Right lobe of liver (tissue), 6 donors: ENCODE measurements at places on chromosomes 3 and 15. TPM values are rescaled to one million over a fixed set of nuclear protein-coding genes. Genes with fewer than 3 reads are reported as not detected.

Gene FAM43A
- total RNA-seq: 5.3 TPM

Gene INKA1
- 0.51 TPM for total RNA-seq

- no peaks in the 10 kb centered on the region for H3K4me1 ChIP-seq
- H3K27ac ChIP-seq: no peak overlapping the region
- no peaks in the 10 kb centered on the region for H3K36me3 ChIP-seq
- no peak for DNase-seq
- no peak overlapping the region for H3K4me3 ChIP-seq
These were observed 161.5 kb downstream of the FOXP1 start for GRCh38 chr3:71421820-71422566.

Gene KNG1
- total RNA-seq: 1,537 TPM

Gene HRG
- 384 TPM for total RNA-seq

DNA sequence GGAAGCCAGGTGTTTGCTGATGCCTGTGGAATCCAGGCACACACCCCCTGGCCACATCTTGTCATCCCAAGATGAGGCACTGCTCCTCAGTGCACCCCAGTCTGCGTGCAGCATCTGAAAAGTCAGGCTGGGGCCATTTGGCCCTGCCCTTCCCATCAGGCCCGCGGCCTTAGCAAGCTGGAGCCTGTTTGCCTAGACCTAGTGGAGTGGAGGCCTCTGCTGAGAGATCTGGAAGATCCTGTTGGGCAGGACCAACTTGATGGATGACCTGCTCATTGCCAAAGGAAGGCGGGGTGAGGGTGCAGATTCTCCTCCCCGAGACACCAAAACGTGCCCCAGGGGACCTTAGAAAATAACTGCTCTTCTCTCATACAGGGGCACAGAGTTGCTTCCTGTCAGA lies 220.2 kb downstream of the SHQ1 start:
- H3K27me3 ChIP-seq: no peaks in the 10 kb centered on the region
- no peak overlapping the region for H3K27ac ChIP-seq

GRCh38 chr15:38053776-38054175 lies 119.3 kb downstream of the TMCO5A start:
- peaks cover 9% of the 10 kb centered on the region for H3K4me1 ChIP-seq
- no peaks in the 10 kb centered on the region for H3K27me3 ChIP-seq
- H3K36me3 ChIP-seq: no peaks in the 10 kb centered on the region
- no peak overlapping the region for H3K4me3 ChIP-seq

DNA sequence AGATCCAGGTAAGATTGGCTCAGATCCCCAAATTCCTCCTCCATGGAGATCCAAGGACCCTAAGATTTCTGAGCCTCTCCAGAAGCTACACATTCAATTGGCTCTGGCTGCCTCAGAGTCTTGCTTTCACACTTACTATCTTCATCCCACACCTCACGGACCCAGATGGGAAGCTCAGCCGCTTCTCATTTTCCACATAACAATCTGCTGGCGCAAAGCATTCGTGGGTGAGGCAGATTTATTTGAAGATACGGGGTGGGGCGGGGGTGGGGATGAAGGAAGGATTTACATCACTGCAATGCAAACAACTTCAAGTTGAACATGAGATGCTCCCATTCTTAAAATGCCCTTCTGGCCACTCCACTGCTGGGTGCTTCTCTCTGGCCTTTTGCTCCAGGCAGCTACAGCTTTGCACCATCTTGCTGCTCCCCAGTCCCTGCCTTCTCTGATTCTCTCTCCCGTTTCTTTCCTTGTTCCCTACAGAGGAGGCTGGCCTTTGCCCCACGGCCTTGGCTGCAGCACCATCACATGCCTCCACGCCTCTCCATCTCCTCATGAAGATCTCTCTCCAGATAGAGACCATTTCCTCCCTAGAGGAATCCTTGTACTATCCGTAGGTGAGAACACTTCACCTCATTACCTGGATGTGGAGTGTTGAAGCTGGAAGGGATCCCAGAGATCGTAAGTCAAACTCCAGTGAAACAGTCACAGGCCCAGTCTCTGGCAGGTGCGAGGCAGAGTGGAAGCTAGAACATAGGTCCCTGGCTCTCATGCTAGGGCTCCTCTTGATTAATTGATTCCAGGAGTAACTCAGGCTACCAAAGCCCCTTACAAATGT lies 175.9 kb downstream of the RPLP1 start:
- no peak overlapping the region for H3K27ac ChIP-seq
- no peaks in the 10 kb centered on the region for H3K27me3 ChIP-seq
- no peaks in the 10 kb centered on the region for H3K4me1 ChIP-seq
- no peak for DNase-seq
- H3K4me3 ChIP-seq: no peak overlapping the region

DNA sequence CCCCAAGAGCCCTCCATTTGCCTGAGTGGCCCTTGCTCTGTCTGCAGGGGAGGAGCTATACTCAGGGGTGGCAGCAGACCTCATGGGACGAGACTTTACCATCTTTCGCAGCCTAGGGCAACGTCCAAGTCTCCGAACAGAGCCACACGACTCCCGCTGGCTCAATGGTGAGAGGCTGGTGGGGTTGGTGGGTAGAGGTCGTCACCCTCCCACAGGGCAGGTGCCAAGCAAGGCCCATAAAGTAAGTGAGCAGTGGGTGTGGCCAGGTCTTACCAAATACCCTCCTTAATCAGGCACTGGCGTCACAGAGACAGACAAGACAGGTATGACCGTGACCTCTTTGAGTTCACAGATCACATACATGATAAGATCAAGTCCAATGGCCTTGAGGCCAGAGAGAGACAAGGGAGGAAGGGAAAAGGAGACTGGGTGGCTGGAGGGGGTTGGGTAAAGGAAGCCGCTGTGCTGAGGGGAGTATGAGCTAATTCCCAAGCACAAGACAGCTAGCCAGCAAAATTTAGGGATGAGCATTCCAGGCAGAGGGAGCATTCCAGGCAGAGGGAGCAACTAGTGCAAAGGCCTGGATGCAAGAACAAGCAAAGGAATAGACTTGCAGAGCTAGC lies 2.5 kb downstream of the SEMA3B start:
- H3K4me3 ChIP-seq: no peak overlapping the region
- no peaks in the 10 kb centered on the region for H3K36me3 ChIP-seq

DNA sequence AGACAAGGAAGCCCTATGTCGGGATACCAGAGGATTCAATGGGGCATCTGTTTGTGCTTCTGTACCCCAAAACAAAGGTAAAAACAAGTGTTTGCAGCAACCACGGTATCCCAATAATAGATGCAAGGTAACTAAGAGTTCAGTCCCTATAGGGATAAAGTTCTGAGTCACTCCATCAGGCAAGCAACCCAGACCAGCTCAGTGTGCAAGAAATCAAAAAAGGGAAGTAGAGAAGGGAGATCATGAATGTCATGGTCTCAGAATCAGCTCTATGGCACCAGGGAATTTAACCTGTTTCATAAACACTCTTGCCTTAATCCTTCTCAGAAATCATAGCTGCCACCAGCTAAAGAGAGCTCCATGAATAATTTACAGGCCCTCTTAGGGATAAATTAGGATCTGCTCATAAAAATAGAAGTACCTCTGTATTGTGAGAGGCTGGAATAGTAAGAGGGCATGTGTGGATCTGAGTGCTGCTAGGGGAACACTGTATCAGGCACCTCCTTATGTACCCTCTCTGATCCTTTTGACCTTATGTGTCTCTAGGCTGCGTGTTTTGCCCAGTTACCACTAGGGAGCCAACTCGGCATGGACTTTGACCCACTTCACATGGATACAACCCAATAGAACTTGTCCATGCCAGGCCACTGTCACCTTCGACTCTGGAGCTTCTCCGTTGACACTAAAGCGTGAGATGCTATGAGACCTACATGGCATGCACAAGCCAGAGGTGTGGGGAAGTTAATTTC lies 754.6 kb downstream of the AGBL1 start:
- H3K36me3 ChIP-seq: no peaks in the 10 kb centered on the region
- no peak overlapping the region for H3K4me3 ChIP-seq
- DNase-seq: peak; percentile 53
- no peaks in the 10 kb centered on the region for H3K27me3 ChIP-seq
- H3K27ac ChIP-seq: no peak overlapping the region

GRCh38 chr15:64191971-64192830 lies 29.4 kb upstream of the PPIB start:
- no peaks in the 10 kb centered on the region for H3K27me3 ChIP-seq
- no peak for DNase-seq
- no peak overlapping the region for H3K4me3 ChIP-seq
- peaks cover 2% of the 10 kb centered on the region for H3K36me3 ChIP-seq

GRCh38 chr3:58464866-58465265 lies 27.0 kb upstream of the KCTD6 start:
- H3K27ac ChIP-seq: no peak overlapping the region
- H3K4me1 ChIP-seq: no peaks in the 10 kb centered on the region
- H3K27me3 ChIP-seq: no peaks in the 10 kb centered on the region
- H3K4me3 ChIP-seq: no peak overlapping the region

DNA sequence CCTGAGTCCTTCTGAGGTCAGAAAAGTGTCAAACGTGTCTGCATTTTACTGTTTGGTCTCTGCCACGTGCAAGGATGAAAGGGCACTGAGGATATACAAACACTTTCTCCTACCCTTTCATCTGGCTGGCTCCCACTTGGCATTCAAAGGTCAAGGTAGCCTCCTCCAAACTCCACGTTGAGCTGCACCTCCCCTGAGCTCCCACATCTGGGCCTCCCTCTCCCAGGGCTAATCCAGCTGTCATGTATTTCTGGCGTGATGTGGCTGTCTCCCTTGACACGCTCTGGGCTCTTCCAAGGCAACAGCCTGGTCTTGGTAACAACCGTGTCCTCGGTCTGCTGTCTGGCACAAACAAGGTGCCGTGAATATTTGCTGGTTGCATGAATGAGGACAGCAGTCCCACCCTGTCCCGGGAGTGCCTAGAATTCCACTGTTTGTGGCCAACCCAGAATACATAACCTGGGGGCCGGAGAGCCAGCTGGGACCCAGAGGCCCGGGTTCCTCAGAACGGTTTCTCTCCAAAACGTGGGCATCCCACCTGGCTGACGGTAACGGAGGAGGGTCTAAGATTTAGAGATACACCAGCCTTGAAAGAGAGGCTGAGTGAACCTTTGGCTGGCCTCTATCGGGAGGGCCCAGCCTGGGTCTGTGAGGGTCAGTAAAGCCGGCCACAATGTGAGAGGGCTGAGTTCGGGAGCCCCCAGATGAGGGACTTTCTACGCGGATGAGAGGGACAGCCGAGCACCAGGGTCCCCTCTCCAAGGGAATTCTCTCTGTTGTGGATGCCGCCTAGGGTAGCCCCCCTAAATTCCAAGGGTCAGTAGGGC lies 767 bp downstream of the GLT8D1 start:
- peak overlapping the region; percentile 89 for H3K4me3 ChIP-seq
- H3K27me3 ChIP-seq: no peaks in the 10 kb centered on the region
- H3K27ac ChIP-seq: peak overlapping the region; percentile 82
- DNase-seq: peak; percentile 91

Gene IQCF5
- total RNA-seq: not detected

Gene ZNF860
- 0.17 TPM for total RNA-seq

Gene ENTPD3
- not detected for total RNA-seq

DNA sequence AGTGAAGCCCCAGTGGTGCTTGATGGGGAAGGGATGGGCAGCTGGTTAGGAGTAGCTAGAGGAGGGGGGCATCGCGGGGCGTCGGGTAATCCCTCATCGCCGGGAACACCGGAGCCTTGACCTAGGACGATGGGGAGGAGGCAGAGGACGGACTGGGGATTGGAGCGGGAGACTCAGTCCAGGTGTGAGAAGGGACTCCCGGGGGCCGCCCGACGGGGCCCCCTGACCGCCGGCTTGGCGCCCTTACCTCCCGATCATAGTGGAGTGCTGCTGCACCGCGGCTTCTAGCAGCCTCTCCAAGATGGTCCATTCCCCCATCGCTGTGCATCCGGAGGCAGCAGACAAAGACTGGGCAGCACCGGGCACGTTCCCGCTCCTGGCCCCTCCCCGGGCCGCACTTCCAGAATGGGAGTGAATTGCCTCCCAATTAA lies 612 bp downstream of the GJD2 start:
- peaks cover 5% of the 10 kb centered on the region for H3K27me3 ChIP-seq
- H3K4me1 ChIP-seq: no peaks in the 10 kb centered on the region
- no peak overlapping the region for H3K27ac ChIP-seq
- H3K36me3 ChIP-seq: no peaks in the 10 kb centered on the region

Gene PCSK6
- total RNA-seq: 207 TPM

DNA sequence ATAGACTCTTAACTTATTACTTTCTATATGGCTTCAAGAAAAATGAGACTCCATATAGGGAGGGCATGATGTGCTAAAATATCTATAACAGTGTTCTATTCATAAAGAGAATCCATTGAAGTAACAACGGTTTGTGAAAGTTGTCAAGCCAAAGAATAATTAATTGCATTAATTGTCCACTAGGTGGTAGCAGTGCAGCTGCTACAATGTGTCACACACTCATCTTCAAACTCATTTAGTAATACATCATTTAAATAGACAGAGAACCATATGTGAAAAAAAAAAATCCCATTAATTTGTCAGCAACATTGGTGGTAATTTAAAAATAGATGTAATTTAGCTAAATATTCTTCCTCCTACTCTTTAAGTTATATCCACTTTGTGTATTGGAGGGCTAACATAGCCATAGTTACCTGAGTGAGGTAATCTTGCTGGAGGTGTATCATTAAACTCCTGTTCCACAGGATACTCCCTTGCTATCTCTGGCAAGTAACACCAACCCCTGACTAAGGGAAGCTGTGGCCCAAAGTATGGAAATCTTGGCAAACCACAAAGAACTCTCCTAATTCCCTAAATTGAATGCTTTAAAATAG lies 3.7 kb upstream of the CPA3 start:
- H3K27me3 ChIP-seq: no peaks in the 10 kb centered on the region
- DNase-seq: no peak
- no peak overlapping the region for H3K4me3 ChIP-seq

Gene DNASE1L3
- 134 TPM for total RNA-seq

DNA sequence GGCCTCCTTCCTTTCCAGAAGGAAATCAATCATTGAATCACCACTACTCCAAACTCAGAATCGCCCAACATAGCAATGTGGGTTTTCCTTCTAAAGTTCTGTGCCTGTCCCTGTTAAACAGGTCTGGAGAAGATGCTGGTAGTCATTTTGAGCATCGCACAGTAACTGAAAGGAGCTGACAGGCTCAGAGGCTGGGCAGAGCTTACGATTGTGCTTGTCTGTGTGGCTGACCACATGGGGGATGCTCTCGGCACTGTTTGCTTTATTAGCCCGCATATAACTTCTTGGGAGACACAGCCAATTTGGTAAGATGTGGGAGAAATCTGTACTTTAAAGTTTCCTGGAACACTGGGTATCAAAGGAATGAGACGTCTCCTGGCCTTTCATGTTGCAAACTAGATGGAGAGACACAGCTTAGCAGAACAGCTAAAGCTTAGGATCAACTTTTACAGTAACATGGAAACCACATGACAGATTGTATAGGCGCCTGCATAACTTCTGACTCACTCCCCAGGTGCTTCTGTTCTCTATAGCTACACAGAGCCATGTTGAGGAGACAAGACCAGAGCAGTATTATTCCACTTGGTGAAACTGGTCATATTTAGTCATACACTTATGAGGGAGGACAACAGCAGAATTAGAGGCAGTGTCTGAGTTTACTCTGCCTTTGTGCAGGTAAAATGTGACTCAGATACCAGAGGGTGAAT lies 374.1 kb downstream of the RORA start:
- H3K27me3 ChIP-seq: no peaks in the 10 kb centered on the region
- H3K4me1 ChIP-seq: no peaks in the 10 kb centered on the region
- no peak overlapping the region for H3K27ac ChIP-seq
- DNase-seq: no peak
- no peak overlapping the region for H3K4me3 ChIP-seq

Gene SSUH2
- 2.0 TPM for total RNA-seq

- no peak overlapping the region for H3K4me3 ChIP-seq
- no peak for DNase-seq
- no peak overlapping the region for H3K27ac ChIP-seq
- no peaks in the 10 kb centered on the region for H3K27me3 ChIP-seq
These were observed 37.3 kb upstream of the B3GALNT1 start for GRCh38 chr3:161142486-161142885.
